Memory B cell (primary cell): ENCODE measurements at places on chromosomes 6 and 20.

- no peak for DNase-seq
These were observed 168.1 kb upstream of the TOP1 start for GRCh38 chr20:40860487-40860902.

- DNase-seq: no peak
These were observed 26.5 kb upstream of the SMOC2 start for GRCh38 chr6:168414336-168415097.

DNA sequence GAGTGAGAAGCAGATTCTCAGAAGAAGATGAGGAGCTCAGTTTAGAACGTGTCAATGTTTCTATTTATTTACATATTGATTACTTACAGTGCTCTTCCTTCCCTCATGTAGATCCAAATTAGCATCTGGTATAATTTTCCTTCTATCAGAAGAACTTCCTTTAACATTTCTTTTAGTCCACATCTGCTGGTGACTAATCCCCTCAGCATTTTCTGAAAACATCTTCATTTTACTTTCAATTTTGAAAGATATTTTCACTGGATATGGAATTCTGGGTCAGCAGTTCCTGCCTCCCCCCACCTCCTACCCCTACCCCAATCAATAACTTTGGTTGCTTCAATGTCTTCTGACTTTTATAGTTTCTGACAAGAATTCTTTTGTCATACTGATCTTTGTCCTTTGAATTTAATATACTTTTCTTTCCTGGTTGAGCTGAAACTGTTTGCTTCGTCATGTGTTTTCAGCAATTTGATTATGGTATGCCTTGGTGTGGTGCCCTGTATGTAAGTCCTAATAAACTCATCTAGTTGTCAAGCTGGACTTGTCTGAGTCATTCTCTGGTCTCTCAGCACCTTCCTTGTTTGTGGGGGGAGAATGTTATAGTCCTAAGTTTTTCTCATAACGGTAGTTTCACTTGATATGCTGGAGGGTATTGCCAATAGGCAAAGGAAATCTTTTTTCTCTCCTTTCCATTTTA lies 57.0 kb downstream of the SMPDL3A start:
- DNase-seq: no peak

- no peak for DNase-seq
These were observed 593 bp upstream of the RALGAPB start for GRCh38 chr20:38471987-38472512.

- DNase-seq: no peak
These were observed 27.3 kb upstream of the SHLD1 start for GRCh38 chr20:5722927-5723326.

DNA sequence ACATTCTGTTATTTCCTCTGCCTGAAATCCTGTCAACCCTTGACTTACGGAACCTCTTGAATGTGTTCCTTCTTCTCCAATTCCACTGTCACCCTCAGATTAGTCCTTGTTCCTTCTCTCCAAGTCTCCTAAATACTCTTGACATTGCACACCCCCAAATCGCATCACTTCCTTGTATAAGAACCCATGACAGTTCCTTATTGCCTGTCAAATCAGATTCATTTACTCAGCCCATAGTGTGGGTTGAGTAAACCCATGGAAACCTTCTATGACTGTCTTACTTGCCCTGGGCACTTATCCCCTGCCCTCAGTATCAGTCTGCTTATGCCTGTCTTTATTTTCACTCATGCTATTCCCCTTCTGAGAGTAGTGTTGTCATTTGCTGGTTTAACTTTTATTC lies 40.5 kb downstream of the ARMC2 start:
- DNase-seq: no peak

DNA sequence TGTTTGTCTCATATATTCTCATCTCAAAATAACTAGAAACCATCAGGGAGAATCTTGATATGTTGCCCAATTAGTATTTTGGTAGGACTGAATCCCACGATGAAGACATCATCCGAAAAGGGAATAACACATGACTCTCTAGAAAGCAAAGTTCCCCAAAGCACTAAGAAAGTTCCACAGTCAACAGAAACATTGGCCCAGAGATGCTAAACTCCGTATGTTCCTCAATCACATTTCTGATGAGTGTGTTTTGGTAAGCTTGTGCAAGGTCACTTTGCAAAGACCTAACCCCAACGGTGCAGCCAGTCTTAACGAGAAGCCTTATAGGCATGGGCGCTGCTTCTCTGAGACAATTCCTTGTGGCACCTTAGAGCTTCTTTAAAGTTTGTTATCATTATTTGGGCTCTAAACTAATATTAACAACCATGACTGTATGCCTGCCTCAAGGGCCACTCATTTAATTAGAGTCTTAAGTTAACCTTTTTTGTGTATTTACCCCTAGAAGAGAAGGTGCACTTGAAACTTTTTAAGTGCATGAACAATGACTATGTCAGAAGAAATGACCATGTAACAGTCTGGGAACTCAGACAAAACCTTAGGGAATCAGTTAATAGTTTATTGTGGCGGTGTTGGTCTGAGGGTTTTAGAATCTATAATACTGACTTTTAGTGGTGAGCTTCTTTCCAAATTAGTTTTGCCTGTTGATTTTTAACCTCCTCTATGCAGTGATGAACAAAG lies 202.0 kb upstream of the RAB32 start:
- DNase-seq: no peak

- DNase-seq: peak; percentile 43
These were observed 43.3 kb downstream of the SLC2A10 start for GRCh38 chr20:46752728-46753127.

DNA sequence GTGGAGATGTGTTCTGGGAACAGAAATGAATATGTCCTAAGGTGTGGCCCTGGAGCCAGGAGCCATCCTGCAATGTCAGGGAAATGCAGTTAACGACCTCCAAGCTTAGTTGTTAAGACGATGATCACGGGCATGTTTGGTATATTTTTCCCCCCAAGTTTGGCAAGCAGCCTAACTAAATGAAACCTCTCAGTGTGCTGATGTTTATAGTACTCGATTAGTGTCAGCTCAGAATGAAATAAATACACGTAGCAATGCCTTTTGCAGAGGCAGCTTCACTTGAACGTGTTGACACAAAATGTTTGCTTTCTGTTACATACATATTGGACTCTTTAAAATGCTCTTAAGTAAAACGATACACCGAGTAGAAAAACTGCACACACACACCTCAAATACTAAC lies 76.2 kb upstream of the OLIG3 start:
- DNase-seq: no peak

DNA sequence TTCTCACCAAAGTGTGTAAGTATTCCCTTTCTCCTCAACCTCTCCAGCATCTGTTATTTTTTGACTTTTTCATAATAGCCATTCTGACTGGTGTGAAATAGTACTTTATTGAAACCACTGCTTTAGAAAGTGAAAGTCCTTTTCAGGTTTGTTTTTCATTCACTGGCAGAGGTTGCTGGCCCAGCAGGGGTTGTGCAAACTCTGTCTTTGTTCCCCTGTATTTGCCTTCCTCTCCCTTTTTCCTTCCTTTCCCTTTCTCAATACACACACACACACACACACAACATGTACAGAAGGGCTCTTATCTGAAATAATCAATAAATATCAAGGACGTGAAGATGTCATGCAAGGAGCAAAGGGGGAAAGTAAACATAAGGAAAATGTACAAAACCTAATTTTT lies 99.8 kb downstream of the LY86 start:
- DNase-seq: no peak

- DNase-seq: no peak
These were observed 212.3 kb upstream of the TBX18 start for GRCh38 chr6:84976526-84977362.

DNA sequence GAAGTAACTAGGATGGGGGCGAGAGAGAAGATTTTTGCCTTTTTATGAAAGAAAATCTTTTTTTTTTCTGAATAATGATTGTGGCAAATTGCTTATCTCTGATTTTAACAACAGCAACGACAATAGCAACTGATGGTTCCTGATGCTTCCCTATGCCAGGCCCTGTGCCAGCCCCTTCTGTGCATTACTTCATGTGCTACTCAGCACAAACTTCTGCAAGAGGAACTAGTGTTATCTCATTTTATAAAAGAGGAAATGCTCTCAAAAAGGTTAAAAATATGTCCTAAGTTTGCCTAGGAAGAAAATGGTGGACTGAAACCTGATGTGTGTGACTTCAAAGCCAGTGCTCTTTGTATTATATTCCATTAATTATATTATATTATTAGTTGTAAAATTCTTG lies 74.0 kb upstream of the RALGAPA2 start:
- DNase-seq: no peak

DNA sequence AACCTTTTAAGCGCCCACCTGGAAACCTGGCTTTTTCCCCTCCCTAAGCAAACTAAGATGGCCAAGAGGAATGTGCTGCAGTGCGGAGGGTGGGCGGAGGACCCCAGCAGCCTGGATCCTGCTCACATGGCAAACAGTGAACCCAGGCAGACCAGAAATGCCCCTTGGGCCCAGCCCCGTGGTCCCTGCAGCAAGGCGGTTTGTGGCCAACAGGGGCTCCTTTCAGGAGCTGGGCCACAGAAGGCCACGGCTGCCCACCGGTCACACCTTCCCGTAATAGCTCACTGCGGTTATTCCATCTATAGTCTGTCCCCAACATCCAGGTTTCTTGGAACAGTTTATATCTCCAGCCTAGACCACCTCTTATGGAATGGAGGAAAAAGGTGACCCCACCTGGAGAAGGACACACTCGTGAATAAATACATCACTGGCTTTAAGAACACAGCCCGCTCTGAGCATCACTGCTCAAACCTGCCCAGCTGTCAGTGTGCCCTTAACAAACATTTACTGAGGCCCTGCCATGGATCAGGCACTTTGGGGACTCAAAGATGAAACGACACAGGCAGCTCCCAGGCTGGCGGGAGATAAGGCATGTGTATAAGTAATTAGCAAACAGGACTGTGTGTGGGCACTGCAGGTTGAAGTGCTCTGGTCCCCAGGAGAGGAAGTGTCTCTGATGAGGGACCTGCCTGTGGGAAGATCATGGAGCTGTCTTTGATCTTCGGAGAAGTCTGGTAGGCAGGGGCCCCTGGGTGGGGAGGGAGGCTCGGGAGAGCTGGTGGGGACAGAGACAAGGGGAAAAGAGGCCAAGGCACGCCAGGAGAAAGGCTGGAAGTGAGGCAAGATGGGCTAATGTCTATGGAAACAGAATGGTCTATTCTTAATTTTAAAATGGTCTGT lies 3.2 kb upstream of the TUBB1 start:
- no peak for DNase-seq

DNA sequence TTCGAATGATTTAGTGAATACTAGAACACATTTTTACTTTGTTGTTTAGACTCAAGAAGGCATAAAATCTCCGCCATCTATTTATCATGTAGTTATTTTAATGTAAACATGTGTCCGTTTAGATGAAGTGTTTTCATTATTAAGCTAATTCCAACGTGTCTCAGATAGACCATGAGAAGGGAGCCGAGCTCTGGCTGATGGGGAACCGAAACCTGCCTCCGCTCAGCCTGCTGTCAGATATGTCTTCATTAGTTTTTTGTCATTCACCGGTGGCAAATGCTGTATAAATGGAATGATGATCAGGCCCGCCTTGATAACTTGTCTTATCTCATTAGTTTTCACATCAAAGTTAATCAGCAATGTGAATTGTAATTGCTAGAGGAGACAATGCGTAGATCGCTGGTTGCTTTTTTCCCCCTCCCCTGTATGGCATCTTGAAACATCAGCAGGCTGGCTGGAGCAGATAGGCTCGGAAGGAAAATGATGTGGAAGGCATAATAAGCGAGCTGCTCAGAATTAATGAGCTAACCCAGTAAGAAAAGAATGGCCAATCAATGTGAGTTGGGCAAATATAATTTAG lies 136.4 kb downstream of the LINC00237 start:
- DNase-seq: no peak

- DNase-seq: no peak
These were observed 101.7 kb upstream of the SASH1 start for GRCh38 chr6:148240861-148241477.

DNA sequence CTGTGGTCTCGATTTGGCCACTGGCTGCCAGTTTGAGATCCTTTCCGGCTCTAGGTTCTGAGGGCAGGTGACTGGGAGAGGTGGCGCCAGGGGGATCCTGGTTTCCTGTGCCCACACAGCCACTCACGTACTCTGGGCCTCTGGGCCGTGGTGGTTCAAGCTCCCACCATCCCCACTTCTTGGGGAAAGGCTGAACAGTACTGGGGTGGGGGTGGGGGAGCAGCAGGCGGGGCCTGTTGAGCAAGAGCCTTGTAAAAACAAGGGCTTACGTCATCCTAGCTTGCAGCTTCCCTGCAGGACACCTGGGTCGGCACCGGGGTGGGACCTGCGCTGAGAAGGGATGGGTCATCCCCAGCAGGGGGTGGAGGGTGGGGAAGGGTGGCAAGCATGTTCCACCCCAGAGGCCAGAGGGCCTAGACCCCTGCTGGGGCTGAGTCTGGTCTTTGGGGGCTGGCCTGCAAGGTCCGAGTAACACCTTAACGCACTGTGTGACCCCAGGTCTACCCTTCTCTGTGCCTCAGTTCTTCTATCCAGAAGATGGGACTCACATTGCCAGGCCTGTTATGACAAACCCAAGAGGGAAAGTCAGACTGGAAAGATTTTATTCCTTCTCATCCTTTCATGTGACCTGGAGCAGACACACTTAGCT lies 3.1 kb upstream of the CEBPB start:
- no peak for DNase-seq

DNA sequence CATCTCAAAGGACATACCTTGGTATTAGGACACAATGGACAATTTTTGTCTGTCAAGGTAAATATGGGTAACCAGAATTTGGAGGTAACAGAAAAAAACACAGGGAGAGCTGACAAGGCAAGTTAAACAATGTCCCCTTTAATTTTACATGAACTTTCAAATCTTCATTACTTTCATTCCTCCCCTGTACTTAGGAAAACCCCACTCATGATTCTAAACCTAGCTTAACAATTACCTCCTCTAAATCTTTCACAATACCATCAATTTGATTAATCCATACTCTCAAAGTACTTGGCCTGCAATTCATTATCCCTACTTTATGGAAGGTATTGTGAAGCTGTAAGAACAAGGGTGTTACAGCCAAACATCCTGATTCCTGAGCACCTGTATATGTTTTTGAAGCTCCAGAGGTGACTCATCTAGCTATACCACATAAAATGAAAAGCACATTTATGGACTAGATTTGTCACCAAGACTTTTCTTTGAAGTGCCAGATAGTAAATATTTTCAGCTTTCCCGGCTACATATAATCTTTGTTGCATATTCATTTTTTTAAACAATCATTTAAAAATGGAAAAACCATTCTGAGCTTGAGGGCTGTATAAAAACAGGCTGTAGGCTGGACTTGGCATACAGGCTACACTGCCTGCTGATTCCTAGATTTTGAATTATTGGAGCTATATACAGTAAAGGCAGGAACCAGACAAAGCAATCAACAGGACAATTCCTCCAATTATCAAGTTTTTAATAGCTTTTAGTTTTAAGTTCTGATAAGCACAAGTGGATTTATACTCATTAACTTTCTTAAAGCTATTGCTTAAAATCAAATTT lies 22.9 kb downstream of the DEK start:
- DNase-seq: no peak

GRCh38 chr6:15080895-15081294 lies 165.0 kb upstream of the JARID2 start:
- DNase-seq: no peak
